ENCODE measurements at places on chromosomes 3 and 15.

GRCh38 chr15:38389924-38390542 is 63.9 kb upstream of the FAM98B start:
- no peak for DNase-seq

DNA sequence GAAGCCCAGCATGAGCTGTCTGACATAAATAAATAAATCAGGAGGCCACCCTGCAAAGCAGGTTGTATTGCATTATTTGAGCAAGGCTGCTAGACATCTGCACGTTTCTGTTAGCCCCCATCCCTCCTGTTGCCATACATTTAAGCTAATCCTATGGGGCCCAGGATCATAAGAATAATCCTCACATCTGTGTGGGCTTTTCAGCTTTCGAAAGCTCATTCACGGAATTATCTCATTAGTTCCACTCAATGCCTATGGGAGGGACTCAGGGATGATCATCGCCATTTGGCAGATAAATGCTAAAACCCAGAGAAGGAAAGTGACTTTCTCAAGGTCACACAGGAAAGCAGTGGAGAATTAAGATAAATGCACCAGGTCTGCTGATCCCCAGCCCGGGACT is 123.4 kb downstream of the TLE3 start:
- DNase-seq: no peak

DNA sequence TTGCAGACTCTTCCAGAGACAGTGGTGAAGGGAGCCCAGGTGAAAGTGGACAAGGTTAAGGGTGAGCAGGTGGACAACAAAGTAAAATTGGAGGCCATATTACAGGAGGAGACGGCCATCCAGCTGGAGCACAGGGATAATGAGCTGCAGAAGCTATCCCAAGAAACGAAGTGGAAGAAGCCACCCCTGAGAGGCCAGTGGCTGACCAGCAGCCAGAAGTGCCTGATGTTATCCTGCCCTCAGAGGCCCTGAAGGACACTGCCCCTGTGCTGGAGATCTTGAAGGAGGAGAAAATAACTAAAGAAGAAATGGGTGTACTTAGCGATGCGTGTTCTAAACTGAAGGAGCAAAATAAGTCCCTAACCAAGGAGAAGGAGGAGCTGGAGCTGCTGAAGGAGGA is 107.6 kb downstream of the SMAD6 start:
- no peak for DNase-seq

GRCh38 chr15:38788918-38789317 is 224.3 kb upstream of the RASGRP1 start:
- no peak for DNase-seq

DNA sequence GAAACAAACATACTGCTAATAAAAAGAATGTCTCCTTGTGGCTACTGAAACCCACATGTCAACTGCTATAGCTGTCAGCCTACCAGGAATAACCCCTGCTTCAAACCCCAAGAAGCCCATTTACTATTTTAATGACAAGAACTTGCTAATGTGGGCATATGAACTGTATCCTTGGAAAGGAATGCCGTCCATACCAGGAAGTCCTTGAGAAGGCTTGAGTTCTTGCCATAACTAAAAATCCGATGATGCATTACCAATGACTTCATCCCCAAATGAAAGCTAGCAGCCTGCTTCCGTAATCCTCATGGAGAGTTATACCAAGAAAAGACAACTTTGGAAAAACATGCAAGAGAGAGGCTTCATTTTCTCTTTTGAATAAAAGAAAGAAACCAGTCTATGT is 34.8 kb downstream of the MINDY4B start:
- DNase-seq: no peak

DNA sequence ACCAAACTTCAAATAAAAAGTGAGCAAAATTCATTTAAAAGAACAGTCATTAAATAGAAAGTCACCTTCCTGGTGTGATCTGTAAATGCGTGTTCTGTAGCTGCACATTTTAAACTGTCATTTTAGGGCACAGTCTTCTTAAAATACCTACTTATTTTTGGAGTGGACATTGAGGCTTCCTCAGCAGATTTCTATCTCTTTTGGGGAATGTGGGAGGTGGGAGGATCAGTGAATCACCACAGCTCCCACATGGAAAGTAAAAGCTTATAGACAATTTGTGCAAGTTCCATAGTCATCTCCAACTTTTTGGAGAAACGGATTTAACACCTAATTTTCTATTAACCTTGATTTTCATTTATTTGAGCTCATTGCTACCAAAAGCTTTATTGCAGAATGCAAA is 21.0 kb upstream of the MOBP start:
- DNase-seq: no peak

- peak; percentile 89 for DNase-seq
These were observed 14.8 kb downstream of the TNK2 start for GRCh38 chr3:195893516-195893915.

GRCh38 chr3:9403463-9403862 is 6.0 kb downstream of the SETD5 start:
- no peak for DNase-seq

- DNase-seq: no peak
These were observed 221.8 kb downstream of the THRB start for GRCh38 chr3:24272875-24273274.

- DNase-seq: no peak
These were observed 10.2 kb upstream of the HHATL start for GRCh38 chr3:42712688-42713372.
